ENCODE measurements at places on chromosomes 13 and 19.
A peak's percentile ranks its signal among the peaks of the same experiment; 100 is the strongest.

DNA sequence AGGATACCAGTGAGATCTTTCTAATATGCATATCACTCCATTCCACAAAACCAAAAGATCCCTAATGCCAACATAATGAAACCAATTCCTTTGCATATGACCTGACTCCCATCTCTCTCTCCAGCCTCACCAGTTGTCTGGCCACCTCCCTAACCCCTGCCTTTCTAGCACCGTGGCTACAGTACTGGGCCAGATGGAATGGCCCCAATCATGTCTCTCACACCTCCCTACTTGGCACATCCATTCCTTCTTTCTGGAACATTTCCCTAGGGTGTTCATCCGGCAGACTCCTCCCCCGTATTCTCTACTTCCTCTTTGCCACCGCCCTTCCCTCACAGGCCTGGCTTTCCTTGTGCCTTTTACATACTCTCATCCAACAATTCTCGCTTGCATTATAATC, 62.0 kb downstream of the GPALPP1 start:
- DNase-seq: no peak

- no peak for DNase-seq
These were observed 434.6 kb downstream of the FGF14 start for GRCh38 chr13:101967216-101967615.

DNA sequence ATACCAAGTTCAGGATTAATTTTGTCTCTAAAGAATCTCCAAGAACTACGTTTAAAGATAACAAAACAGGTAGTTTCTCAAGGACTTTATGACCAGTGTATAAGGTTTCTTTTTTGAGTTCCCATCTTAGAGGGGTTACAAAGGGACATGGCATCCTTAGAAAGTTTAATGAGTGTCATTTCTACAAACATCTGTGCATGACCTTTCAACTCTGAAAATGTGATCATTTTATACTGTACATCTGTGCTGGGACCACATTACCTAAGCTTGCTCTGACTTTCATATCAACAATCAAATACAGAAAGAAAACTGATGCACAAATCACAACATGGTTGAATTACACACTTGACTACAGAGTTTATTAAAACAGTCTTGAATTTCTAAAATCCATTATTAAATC, 37.1 kb downstream of the KLF12 start:
- no peak for DNase-seq

DNA sequence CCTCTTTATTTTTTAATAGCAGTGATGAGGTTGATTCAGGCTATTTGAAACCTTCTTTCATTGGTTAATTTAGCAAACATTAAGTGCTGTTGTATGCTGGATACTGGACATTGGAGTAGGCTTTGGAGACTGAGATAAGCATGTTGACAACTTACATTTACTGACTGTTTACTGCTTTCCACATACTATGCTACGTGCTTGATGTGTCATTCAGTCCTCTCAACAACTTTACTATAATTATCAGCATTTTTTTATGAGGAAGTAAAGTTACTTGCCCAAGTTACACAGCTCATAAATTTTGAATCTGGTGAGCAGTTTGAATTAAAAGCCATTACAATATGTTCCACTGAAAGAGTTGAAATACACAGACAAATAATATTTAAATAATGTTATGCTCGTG, 83.8 kb downstream of the GJA3 start:
- DNase-seq: peak; percentile 29
